ENCODE measurements at places on chromosomes 16 and 17.

- DNase-seq = no peak
Observed at GRCh38 chr17:1005361-1005946, 8.5 kb downstream of the TIMM22 start.

GRCh38 chr17:66445229-66445628 lies 142.8 kb downstream of the PRKCA start:
- no peak for DNase-seq

GRCh38 chr16:57009643-57010170 lies 20.4 kb downstream of the NLRC5 start:
- DNase-seq = no peak

DNA sequence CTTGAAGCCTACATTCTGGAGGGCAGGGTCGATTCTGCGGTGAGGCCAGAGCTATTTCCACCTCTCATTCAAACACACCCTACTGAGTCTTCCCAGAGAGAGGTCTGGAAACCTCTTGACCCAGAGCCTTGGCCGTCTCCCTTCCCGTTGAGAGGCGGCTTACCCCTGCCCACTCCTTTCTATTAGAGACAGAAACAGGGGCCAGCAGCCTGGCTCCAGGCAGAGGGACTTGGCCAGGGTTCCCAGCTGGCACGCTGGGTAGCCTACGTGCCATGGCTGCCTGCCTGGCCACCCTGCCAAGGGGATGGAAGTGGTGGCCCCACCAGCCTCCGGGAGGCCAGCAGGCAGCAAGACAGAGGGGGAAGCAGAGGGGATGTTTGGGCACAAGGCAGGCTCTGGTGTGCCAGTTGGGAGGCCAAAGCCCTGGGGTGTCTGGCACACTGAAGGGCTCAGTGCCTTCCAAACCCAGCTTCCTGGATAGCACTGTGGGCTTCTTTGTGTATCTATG lies 6.0 kb downstream of the STAC2 start:
- DNase-seq = no peak

- DNase-seq = no peak
Observed at GRCh38 chr17:18320301-18320700, 5.2 kb downstream of the SMCR8 start.

- DNase-seq = no peak
Observed at GRCh38 chr16:67697422-67698185, 21.5 kb downstream of the GFOD2 start.

- DNase-seq = no peak
Observed at GRCh38 chr16:875182-876040, 74.9 kb upstream of the GNG13 start.

DNA sequence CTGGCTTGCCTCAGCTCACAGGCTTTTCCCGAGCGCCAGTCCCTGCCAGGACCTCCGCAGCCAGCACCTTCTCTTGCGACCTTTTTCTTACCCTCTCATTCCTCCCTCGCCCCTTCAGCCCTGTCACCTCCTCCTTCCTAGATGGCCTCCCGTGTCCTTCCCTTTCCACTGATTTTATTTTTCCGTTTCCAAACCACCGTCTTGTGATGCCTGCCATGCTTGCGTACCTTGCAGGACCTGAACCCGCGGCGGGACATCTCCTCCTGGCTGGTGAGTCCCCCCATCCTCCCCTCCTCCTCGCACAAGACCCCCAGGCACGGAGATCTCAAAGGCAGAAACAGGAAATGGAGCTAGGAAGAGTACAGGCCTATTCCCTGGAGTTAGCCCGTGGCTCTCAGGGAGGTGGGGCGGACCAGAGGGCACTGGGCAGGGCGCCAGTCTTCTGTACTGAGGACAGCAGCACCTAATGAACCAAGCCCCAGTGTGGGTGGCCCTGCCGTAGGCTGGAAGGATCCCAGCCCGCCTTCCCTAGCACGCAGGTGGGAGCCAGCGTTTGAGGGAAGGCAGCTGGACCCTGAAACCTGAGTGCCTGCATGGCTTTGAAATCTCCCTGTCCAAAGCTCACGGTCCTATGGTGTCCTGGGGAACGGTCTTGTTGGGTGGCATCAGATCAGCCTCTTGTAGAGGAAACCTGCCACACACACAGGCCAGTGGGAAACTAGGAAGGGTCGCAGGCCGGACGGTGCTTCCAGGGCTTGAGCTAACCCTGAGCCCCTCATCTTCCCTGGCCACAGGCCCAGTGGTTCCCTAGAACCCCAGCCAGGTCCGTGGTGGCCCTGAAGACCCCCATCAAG lies 612 bp downstream of the CISD3 start:
- DNase-seq = no peak

DNA sequence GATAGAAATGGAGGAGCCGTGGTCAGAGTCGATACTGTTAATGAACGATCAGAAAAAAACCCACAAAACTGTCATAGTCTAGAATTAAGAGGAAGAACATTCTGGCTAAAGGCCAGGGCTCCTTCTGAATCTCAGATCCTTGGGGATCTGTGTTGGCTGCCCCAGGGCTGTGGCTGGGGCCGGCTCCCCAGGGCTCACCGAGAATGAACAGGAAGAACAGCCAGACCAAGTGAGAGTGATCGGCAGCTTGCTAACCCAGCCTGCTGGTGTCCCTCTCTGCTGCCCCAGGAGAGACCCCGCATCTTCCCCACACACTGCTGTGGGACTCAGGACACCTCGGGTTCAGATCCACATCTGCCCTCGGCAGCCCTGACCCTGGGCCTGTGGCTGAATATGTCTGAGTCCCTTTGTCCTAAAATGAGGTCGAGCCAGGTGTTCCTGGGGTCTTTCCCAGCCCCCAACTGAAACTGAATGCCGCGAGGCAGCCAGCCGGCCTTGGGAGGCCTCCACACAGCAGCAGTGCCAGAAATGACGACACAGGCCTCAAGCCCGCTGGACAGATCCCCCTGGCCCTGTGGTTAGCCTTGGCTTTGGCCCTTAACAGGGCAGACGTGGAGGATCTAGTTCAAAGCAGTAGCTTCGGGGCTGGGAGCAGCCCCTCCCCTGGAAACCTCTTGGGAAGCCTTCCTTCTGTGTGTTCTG lies 23.9 kb upstream of the CLEC18A start:
- no peak for DNase-seq

GRCh38 chr16:81419806-81420205 lies 24.8 kb upstream of the CMIP start:
- no peak for DNase-seq

DNA sequence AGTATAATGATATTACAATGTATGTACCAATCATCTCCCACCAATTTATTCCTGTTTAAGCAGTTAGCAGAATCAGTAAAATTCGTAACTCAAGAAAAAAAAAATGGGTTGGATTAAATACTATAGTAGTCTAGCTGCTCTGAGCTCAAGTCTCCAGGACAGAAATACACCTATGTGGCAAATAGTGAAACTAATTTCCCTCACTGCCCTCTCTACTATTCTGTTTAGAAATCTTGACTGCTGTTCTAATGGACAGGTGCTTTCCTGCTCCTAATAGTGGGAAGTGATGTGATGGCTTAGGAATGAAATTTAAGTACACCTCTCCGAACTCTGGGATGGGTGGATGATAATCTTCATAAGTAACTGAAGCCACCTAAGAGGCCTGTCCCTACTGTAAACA lies 175.7 kb downstream of the KCNJ2 start:
- no peak for DNase-seq

DNA sequence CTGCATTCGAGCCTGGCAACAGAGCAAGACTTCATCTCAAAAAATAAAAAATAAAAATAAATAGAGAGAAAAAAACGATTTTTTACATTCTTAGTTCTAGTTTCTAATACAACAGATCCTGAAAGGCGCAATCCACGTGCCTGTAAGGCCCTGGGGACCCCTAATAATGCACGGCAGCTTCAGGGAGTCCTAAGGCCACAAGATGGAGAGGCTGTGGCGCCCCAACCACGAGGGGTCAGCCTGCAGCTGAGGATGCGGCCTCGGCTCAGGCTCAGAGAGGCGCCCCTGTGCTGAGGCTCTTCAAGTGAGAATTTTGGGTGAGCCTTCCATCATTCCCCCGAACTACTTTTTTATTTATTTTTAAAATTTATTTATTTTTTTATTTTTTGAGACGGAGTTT lies 10.9 kb downstream of the P4HB start:
- DNase-seq = no peak

DNA sequence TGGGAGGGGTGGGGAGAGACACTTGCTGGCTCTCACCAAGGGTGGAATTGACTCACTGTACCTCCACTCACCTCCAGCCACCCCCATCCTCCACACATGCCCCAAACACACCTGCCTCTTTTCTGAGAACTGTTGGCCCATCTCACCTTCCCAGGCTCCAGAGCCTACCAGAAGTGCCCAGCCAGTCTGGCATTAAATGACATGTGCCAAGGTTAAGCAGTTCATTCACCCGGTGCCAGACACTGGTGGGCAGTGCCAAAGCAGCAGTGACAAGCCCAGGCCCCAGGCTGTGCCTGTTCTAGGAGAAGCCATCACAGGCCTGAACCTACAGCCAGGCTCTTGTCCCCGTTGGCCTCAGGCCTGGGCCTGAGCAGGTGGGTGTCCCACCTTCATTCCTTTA lies 11.2 kb downstream of the MVP start:
- no peak for DNase-seq

DNA sequence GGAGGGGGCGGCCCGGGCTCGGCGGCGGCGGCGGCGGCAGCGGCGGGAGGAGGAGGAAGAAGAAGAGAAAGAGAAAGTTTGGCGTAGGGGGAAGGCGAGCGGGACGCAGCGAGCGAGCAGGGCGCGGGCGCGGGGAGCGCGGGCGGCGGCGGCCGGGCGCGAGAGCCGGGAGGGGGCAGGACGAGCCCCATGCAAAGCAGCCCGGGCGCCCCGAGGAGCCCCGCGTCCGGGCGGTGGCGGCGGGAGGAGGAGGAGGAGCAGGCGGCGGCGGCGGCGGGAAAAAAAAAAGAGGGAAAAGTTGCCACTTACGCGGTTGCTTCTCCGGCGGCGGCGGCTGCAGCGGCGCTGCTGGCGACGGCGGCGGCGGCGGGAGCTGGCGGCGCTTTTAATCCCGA lies 10.3 kb upstream of the ZFHX3 start:
- DNase-seq = peak; percentile 76

DNA sequence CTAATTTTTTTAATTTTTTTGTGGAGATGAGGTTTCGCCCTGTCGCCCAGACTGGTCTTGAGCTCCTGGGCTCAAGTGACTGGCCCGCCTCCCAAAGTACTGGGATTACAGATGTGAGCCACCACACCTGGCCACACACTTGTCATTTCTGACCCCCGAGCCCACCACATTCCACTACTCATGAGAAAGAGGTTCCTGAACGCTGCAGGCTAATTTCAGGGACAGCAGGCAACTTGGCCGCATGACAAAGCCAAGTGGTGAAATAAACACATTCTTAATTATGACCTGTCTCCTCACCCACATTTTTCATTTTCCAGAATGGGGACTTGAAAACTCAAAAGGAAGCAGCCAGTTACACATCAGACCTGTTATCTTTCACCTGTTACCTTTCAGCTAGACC lies 114.5 kb downstream of the ABCC6 start:
- DNase-seq = no peak

- DNase-seq = no peak
Observed at GRCh38 chr16:67349172-67349571, 22.6 kb downstream of the LRRC36 start.

- DNase-seq = peak; percentile 41
Observed at GRCh38 chr16:81261049-81261648, 22.7 kb downstream of the BCO1 start.

- no peak for DNase-seq
Observed at GRCh38 chr16:8677481-8677880, 3.1 kb downstream of the ABAT start.

DNA sequence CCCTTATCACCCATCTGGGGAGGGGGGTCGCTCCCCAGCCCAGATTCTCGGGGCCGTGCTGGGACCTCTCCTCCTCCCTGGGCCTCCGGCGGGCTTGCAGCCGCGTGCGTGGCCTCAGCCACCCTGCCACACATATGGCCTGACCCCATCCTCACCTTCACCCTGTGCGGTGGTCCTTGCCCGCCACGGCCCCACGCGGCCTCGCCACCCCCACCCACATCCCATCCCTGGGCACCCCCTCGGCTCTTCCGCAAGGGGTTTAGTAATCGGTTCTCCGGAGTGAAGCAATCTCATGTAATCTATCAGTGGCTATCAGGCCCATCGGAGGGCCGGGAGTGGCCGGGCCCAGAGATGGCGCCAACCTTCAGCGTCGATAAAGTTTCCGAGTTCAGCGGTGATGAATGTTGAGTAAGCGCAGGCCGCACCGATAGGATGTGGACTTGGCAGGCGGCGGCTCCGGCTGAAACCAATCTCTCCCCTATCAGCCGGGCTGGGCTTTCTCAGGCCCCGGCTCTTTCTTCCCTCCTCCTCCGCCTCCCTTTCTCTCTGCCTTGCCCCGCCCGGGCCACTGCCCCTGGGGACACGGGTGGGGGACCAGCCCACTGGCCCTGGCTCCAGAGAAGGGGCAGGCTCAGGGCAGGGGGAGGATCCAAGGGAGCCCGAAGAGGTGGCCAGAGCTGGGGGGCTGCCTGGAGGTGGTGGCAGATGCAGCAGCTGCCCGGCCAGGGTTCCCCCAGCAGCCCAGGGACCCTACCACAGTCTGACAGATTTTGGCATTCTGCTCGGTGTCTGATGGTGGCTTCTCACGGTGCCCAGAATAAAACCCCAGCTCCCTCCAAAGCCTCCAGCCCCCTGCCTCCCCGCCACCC lies 20.8 kb downstream of the ZFPM1 start:
- DNase-seq = no peak

- no peak for DNase-seq
Observed at GRCh38 chr17:935485-935884, 44.1 kb downstream of the NXN start.

DNA sequence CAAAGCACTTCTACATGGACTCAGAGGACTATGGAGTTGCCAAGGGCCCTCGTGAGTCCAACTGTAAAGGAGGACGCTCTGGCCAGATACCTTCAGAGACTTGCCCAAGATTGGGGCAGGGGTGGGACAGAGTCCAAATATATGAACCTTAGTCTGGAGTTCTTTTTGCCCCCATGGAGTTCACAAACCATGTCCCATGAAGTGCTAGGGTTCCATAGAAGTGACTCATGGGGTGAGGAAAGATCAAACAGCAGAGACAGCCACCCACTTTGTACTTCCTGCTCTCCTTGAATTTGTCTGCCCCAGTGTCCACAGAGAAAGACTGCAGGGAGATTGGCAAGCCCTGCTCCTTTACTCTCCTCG lies 29.0 kb downstream of the SRL start:
- DNase-seq = no peak

DNA sequence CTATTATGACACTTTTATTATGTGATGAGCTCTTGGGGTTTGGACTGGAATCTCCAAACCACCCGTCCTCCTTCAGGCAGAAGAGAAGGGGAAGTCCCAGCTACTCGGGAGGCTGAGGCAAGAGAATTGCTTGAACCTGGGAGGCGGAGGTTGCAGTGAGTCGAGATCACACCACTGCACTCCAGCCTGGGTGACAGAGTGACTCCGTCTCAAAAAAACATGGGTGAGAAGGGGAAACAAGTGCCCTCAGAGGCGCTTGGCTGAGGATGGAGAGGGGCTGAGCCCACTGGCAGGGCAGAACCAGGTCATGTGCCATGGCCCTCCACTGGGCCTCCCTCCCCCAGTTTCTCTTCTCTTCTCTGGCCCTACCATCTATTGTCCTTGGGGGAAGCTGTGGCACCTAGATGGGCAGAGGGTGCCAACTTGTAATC lies 120.9 kb upstream of the SMURF2 start:
- DNase-seq = no peak
